Breast epithelium (tissue), 4 donors: ENCODE measurements at places on chromosomes 16 and 17.
A peak's percentile ranks its signal among the peaks of the same experiment; 100 is the strongest.

DNA sequence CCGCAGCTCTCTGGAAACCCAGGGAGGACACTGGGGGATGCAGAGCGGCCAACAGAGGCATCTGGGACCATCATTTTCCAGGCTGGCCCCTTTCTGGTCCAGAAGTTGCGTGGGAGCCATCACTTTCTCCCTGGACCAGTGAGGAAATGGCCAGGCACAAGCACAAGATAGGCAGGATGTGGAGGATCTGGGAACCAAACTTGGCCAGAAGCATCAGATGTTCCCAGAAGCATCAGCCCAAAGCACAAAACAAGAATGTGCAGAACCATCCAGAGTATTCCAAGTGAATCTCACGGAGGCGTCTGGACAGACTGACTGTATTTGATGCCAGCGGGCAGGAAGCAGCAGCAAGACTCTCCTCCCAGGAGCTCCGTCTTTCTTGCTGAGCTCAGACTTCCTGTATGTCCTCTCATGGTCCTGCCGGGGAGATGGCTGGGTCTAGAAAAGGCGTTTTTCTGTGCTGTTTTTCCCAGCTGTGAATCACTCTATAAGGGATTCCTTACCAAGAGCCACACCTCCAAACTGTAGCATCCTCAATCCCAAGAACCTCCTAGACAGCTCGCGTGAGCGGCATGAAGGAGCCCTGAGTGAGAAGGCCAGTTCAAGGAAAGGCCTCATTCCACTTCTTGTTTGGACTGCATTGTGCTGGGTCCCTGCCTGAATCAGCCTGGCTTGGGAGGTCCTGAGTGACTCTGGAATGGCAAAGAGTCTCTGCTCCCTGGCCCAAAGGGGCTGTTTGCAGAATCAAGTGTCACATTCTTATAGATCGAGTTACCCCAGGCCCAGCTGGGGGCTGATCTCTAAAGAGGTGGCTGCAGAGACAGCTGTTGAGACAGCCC is 49.5 kb upstream of the MTSS2 start:
- peak; percentile 71 for DNase-seq

DNA sequence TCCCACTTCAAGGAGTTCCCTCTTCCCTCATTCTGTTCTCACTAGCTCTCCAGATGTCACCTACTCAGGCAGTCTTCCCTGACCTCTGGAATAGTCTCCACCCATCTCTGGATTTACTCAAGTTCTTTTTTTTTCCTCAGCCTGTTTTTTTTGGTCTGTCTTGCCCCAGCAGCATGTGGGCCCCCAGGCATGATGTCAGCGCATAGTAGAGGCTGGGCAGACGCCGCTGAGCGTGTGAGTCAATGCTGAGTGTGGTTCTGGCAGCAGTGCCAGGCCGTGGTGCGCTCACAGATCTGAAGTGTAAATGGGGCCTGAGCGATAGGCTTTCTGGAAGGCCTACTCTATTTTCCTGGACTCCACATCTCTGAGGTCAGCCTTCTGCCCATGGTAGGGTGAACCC is 2.7 kb upstream of the KCNJ18 start:
- DNase-seq, result no peak

DNA sequence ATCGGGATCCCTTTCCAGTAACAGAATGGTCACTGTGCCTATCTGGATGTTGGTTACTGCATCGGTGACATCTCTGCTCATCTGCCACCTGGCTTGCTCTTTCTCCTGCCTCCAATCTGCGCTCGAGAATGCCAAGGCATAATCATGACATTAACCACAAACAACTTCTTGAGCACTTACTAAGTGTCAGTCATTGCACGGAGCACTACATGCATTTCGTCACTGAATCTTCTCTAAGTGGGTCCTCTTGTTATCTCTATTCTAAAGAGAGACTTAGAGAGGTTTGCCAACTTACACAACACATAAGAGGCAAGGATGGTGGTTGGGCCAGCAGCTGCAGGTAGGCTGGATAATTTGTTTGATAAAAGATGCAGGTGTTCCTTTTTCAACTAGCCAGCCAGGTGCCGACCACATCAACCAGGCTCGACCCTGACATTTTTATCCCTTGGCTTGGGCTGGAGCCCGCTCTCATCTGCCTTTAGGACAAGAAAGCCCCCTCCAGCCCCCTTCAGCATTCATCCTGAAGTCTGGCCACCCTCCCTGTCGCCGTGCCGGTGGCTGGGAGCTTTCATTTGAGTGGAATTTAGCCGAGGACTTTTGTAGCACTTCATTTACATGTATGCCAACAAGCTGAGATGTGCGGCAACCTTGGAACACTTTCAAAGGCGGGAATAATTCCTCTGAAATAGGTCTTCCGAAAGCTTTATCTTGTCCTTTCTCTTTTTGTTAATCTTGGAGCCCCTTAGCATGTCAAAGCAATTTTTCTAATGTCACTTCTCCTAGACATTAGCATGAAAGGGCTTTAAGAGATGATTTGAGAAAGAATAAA is 89.3 kb upstream of the NKD1 start:
- no peak for DNase-seq

- DNase-seq, result no peak
These were observed 8.4 kb upstream of the CRYBA1 start for GRCh38 chr17:29238133-29238850.

DNA sequence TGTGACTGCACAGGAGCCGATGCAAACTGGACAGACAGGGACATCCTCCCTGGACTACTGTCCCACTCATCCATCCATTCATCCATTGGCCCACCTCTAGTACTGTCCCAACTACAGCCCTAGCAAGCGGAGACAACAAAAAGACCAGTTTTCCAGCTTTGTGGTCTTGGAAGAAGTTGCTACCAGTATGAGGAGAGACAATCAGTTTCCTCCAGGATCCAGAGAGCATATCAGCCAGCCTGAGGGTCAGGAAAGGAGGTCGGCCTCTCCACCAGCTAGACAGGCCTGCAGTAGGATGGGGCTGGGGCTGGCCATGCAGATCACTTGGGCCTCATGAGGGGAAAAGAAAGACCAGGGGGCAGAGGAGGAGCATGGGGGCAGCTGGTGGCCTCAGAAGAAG is 16.8 kb downstream of the KRT33A start:
- DNase-seq, result no peak

GRCh38 chr17:80287806-80288567 is 27.3 kb downstream of the RNF213 start:
- DNase-seq, result no peak

DNA sequence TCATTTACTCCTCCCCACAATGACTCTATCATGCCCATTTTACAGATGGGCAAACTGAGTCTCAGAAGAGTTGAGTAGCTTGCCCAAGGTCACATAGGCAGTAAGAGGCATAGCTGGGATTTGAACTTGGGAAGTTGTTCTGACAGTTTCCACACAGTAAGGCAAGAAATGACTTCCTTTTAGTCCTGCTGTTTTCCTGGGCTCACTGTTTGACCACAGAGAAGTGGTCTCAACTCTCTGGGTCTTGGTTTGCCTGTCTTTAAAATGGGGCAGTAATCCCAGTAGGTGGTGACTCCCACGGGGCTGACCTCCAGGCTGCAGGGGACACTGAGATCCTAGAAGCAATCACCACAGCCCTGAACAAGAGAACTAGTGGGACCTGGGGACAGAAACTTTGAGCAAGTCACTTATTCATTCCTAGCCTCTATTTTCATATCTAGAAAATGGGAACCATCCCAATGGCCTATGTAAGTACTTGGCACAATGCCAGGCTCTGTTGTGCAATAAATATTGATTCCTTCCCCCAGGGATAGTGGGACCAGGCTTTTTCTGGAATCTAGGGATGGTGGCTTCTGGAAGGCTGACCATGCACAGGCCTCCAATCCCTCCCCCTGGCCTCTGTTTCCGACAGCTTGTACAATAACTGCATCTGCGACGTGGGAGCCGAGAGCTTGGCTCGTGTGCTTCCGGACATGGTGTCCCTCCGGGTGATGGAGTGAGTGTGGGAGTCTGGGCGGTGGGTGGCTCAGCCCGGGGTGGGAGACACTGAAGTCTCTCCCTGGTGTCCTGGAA is 20.5 kb downstream of the DEXI start:
- no peak for DNase-seq

DNA sequence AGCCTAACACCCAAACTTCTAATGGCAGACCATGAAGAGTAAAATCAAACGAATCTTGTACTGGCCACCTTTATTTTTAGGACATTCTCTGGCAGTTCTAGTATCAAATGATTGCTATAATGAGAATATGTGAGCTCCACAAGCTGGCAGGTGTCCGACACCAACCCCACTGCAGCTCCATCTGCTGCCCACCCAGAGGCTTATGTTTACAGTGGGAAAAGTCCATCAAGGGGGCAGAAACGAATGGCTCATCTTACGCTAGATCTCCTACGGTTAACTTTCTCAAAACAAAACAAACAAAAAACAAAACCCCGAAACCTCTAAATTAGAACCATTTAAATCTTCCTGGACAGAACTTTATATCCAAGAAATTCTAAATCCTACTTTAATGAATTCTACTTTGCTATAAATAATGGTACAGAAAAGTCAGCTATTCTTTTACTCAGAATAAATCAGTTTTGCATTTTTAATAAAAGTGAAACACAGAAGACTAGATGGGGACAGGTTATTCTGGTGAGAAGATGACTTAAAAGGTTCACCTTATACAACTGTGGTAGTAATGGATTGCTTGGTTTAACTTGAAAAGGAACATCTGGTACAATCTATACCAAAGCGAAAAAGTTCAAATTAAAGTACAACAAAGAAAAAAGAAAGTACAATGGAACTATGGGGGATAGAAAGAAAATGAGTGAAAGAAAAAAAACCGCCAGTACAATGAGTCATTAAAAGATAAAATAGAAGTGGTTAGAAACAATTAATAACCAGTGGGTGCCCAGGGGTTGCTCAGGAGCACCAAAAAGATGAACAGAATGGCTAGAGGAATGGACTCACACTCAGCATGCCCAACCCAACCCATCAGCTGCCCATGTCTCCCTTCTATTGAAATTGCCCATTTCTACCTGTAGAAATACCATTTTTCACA is 40.2 kb downstream of the GRB2 start:
- DNase-seq, result no peak

GRCh38 chr17:62821189-62822079 is 13.3 kb upstream of the MARCHF10 start:
- no peak for DNase-seq

DNA sequence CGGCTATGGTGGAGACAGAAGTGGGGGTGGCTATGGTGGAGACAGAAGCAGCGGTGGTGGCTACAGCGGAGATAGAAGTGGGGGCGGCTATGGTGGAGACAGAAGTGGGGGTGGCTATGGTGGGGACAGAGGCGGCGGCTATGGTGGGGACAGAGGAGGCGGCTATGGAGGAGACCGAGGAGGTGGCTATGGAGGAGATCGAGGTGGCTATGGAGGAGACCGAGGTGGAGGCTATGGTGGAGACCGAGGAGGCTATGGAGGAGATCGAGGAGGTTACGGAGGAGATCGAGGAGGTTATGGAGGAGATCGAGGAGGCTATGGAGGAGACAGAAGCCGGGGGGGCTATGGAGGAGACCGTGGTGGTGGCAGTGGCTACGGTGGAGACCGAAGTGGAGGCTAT is 24.1 kb downstream of the HEATR9 start:
- DNase-seq, result no peak

- DNase-seq, result no peak
These were observed 86.3 kb upstream of the TOM1L1 start for GRCh38 chr17:54814371-54814770.

- no peak for DNase-seq
These were observed 9.7 kb downstream of the ACLY start for GRCh38 chr17:41909088-41909487.

- DNase-seq, result no peak
These were observed 267.1 kb downstream of the UTP18 start for GRCh38 chr17:51527225-51527982.

- DNase-seq, result peak; percentile 31
These were observed 1.5 kb downstream of the MRC2 start for GRCh38 chr17:62628831-62629555.

DNA sequence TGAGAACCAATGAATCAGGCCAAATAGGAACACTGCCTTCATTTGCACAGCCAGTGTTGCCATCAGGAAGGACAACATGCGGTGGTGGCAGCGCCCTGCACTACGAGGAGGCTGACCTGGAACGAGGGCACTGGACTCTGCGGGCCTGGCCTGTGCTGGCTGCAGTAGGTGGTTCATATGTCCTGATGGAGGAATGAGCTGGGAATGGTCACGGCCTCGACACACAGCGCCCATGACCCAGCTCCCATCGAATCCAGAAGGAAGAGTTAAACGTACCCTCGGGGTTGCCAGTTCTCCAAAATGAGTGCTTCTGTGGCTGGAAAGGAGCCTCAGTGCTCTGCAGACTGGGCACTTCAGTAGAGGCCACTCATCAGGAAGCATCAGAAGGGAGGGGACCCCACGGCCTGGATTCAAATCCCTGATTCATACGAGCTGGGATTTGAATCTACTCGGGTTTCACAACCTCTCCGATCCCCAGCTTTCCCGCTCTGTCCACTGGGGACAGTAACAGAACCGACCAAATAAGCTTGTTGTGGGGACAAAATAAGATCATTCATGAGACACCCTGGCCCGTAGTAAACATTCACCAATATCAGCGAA is 85.5 kb downstream of the ZDHHC7 start:
- no peak for DNase-seq

GRCh38 chr17:76540381-76541300 is 797 bp downstream of the PRCD start:
- DNase-seq, result peak; percentile 94

DNA sequence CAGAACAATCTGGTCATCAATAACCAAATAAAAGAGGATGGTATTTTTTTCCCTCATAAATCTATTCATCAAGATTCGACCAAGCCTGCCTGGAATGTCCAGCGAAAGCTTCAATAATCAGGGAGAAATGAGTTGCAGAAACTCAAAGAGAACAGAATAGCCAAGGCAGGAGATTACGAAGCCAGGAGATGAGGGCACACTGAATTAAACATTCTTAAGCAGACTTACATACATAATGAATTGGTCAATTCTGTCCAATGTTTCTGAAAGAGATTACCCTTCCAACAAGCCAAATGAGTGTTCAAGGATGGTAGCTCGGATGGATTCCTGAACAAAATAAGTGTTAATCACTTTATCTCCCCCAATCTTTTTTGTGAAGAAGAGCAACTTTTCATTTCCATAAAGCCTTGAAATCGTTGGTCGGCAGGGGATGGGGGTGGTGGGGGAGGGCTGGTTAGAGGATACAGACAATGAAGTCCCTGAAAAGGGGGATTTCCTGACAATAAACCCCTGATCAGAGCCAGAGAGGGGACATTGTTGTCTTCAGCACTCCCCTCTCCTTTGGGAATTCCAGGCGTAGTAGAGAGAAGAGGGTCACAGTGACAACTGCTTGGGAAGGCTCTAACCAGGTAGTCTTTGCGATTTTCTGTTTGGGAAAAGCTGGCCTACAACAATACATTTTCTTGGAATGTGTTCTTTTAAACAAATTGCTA is 20.7 kb downstream of the TOX3 start:
- DNase-seq, result no peak

GRCh38 chr16:66547101-66547989 is 2.6 kb downstream of the TK2 start:
- DNase-seq, result no peak
